Renal pelvis (tissue), 12 donors: ENCODE measurements at places on chromosomes 4 and X. TPM values are rescaled to one million over a fixed set of nuclear protein-coding genes. Genes with fewer than 3 reads are reported as not detected.

Gene FAT1
- polyA plus RNA-seq, result 230 TPM

Gene LUZP4
- polyA plus RNA-seq, result not detected

Gene SEC24B
- 39.2 TPM for polyA plus RNA-seq

- DNase-seq, result no peak
Observed at GRCh38 chr4:102036016-102036415, 245.5 kb downstream of the BANK1 start.

DNA sequence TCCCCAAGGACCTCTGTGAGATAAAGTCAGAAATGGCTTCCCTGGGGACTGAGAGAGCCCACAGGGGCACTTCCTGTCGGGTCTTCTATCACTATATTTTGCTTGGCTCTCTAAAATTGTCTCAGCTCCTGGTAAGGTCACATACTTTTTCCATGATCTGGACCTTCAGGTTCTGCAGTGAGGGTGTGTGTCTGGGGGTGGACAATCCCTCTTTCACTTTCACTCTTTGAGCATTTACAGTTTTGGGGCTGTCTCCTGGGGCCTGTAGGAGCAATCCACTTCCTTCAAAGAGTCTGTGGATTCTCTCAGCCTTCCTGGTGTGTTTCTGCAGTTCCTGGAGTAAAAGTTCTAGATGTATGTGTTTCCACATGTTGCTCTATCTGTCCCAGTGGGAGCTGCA, 335.7 kb downstream of the FSTL5 start:
- DNase-seq, result no peak

GRCh38 chr4:108646706-108647105, 3.7 kb upstream of the OSTC start:
- DNase-seq, result no peak

- DNase-seq, result no peak
Observed at GRCh38 chr4:71841336-71841735, 57.5 kb upstream of the GC start.

GRCh38 chrX:28039258-28039657, 58.0 kb upstream of the DCAF8L1 start:
- no peak for DNase-seq

DNA sequence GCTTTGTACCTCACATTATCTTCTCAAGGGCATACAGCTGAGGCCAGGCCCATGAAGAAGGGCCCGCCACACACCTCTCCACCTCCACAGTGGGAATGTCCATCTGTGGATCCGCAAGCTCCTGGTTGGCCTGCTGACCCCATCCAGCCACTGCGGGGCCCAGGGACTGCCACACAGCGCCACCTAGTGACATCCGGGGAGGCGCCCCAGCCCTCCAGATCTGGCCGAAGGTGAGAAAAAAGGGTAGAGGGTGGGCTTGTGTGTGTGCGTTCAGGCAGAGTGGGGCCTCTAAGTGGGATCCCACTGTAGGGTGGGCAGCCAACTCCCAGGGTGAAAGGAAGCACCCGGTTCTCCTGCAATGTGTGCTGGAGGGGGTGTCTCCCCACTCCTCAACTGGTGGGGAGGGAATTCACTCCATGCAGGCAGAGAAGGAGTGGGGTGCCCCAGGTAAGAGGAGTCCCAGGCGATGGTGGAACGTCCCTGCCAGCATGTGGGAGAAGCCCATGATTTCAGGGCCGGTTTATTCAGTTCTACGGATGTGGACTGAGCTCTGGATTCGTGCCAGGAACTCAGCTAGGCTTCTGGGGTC, 117.3 kb downstream of the ENPP6 start:
- DNase-seq, result no peak
